GM23248 (cell line): ENCODE measurements at places on chromosomes 16 and 17.

- DNase-seq, result no peak
Observed at GRCh38 chr16:57385083-57385482, 12.8 kb downstream of the CX3CL1 start.

DNA sequence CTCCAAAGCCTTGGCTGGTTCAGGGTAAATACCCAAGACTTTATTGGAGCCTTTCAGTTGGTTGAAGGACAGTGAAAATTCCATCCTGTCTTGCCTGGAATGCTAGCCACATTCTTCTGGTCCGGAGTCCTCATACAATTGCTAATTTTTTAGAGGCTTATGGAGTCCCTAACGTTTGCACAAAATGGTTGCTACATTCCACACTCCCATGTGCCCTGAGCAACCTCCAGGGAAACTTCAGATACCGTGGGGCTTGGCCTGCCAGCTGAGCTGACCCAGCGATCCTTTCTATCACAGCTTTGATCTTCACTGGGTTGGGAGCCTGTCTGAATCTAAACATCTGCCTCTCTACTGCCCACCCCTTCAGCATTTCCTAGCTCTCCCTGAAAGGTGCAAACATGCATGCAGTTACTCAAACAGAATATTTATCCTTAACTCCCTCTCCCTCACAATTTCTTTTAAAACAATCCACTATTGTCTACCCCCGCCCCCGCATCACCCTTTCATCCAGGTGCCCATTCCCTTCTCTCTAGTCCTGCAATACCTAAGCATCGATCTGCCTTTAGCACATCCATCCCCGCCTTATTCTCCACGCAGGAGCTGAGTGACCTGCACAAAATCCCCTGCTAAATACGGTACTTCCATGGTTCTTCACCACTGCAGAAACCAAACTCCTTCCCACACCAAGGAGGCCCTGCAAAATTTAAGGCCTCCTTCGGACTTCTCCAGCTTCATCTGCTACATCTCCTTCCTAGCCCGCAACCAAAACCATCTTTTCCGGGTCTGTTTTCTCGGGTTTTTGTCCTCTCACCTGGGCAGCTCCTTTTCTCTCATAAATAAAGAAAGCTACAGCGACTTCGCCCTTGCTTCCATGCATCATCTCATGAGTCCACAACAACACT, 810 bp upstream of the GAN start:
- peak; percentile 25 for DNase-seq

GRCh38 chr16:30115238-30115637, 1.9 kb upstream of the GDPD3 start:
- DNase-seq, result no peak

DNA sequence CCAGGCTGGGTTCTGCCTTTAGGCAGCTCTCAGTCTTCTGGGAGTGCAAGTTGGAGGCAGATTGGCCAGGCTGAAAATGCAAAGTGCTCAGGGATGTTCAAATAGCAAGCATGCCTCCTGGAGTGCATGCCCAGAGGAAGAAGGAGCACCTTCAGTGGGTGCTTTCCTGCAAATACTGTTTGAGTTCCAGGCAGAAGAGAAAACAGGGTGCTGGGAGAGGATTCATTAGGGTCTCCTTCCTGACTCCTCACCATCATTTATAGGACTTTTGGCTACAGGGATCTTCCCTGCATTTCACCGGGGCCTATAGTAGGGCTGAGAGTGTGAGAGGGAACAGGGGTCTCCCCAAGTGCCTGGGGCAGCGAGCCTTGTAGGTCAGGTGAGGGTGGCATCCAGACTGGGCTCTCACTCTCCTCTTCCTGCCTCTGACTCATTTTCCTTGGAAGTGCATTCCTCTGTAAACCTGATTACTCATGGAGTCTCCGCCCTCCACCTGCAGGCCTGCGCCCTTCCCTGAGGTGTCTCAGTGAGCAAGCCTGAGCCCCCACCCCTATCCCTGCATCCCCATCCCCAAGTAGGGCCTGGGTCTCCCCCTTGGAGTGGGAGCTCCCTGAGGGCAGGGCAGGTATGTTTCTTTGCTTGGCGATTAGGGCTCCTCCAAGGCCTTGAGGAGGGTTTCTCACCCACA, 17.1 kb upstream of the TNS4 start:
- DNase-seq, result peak; percentile 52

DNA sequence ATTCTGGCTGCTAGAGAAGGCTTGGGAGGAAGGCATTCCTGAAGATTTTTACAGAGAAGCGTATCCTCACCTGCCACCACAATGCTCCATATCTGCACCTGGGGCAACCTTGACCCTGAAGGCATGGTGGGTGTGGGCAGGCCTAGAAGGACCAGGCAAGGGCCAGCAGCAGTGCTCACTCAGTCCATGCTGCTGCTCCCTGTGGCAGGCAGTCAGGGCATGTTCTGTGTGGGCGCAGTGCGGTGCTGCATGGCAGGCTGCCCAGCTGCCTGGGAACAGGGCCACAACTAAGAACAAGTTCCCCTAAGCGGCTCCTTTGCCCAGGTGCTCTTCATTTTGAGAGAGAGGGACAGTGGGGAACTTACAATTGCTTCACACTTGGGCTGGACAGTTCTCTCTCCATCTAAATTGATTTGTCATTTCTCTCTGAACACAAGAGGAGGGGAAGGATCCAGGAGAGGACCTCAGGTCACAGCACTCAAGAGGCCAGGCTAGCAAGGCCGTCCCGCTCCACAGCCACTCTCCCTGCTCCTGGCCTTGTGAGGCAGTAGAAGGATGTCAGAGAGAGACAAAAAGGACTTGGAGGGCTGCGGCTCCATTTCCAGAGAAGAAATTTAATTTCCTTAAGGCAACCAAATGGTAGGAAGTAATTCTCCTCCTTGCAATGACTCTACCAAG, 158.8 kb downstream of the AATF start:
- peak; percentile 57 for DNase-seq

- DNase-seq, result peak; percentile 96
Observed at GRCh38 chr16:25109643-25110042, 1.9 kb upstream of the LCMT1 start.

- no peak for DNase-seq
Observed at GRCh38 chr17:32488604-32489180, 1.9 kb downstream of the CDK5R1 start.

- DNase-seq, result no peak
Observed at GRCh38 chr16:86554599-86554916, 477 bp downstream of the MTHFSD start.

DNA sequence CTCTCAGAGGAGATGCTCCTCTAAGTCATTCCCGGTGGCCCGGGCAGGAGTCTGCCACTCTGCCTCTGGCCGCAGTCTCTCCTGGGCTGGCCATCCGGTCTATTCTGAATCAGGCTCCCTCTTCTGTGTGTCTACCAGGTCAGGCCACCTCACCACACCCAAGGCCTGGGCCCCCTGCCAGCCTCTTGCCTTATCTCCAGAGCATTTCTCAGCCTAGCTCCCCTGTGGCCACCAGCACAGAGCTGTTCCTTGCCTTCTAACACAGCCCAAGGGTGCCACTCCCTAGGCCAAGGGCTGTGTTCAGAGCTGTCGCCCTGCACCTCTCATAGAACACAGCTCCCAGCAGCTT, 55.3 kb downstream of the MYO18A start:
- no peak for DNase-seq

GRCh38 chr17:56099649-56100048, 53.6 kb upstream of the ANKFN1 start:
- peak; percentile 74 for DNase-seq

- no peak for DNase-seq
Observed at GRCh38 chr17:1834380-1835149, 4.8 kb downstream of the RPA1 start.

DNA sequence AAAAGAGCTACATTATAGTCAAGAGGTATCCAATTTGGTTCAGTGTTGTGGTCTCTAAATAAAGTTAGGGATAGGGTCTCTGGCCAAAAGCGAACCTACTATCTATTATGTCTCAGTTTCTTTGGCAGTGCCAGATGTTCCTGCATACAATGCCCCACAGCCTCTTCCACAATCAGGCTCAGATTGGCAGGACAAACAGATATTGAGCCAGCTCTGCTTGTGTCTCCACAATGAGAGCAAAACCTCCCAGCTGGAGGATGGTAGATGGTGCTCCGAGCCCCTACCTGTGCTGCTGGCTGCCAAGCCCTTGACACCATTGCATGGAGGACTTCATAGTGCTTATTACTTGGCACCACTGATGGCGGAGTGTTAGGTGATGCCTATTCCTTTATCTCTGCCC, 19.7 kb downstream of the PHAF1 start:
- DNase-seq, result no peak

DNA sequence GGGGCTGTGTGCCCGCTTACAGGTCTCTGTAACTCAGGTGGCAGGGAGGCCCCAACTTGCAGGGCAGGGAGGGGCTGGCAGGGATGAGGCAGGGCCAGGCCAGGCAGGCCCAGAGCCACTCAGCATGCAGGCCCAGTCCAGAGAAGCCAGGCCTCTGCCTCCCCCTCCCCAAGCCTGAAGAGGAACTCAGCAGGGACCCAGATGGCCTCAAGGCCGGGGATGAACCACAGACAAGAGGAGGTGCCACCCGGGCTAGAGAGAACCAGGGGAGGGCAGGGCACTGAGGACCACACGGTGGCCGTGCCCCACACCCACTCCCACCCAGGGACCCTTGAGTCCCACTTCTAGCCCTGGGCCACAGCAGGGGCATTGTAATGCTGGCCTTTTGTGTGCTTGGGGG, 29.8 kb upstream of the EIF1 start:
- no peak for DNase-seq

DNA sequence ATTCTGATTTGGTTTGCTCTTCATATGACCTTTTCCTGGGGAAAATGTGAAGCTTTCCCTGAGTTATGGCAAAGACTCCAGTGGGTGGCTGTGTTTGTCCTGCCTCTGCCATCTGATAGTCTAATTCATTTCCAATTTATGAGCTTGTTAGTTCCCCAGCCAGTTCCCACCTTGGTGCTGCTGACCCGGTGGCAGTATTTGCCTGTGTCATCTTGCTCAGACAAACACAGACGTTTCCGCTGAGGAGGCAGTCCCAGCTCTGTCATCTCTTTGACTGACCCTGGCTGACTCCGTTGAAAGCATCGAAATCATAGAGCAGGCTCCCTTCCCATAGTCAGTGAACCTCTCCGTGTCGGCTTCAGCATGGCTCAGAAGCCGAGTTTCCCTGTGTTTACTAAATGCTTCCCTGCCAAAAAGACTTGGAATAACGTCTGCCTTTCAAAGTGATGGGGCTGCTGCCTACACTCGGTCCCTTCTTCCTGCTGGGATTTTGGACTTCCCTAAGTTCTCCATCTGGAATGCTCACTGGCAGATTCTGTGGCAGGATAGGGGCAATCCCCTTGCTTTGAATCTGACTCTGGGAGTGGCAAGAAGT, 538.3 kb downstream of the NPIPA7 start:
- DNase-seq, result no peak

DNA sequence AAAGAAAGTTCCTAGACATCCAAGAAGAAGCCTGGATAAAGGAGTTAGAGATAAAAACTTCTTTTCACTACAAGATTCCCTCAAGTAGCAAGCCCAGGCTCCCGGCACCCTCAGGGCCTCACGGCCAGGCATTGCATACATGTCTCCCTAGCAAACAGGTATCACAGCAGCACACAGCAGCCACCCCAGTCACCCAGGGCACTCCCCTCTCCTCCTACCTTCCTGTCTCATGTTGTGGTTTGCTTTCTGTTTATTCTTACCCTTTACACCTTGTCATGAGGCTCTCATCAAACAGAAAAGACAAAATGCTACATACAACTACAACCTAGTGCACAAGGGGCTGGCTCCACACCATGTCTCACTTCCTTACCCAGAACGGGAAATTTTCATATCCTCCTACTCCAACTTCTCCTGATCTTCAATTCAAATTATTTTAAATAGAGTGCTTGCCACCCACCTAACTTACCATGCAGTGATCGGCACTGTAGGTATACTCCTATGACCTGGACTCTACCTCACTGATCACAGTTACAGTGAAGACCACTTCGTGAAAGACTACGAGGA, 42.7 kb downstream of the XPO6 start:
- no peak for DNase-seq

DNA sequence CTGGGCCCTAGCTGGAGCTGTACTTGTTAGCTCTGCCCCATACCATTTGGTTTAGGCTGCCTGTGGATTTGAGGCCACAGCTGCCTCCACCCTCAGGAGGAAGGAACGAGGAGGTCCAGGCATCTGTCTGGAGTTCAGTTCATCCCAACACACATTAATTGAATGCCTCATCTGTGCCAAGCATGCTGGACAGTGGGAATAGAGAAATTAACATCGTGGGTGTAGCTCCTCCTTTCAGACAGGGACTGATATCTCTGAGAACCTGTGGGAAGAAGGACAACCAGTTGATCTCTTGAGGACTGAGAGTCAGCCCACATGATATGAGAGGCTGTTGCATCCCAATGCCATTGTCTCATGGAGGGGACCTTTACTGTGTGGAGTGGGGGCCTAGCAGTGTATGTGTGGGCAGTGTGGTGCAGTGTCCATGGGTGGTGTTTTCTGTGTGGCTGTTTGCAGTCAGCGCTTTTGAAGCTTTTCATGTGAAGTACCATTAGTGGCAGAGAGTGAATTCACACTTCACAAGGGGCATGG, 29.4 kb upstream of the DDX52 start:
- peak; percentile 50 for DNase-seq

DNA sequence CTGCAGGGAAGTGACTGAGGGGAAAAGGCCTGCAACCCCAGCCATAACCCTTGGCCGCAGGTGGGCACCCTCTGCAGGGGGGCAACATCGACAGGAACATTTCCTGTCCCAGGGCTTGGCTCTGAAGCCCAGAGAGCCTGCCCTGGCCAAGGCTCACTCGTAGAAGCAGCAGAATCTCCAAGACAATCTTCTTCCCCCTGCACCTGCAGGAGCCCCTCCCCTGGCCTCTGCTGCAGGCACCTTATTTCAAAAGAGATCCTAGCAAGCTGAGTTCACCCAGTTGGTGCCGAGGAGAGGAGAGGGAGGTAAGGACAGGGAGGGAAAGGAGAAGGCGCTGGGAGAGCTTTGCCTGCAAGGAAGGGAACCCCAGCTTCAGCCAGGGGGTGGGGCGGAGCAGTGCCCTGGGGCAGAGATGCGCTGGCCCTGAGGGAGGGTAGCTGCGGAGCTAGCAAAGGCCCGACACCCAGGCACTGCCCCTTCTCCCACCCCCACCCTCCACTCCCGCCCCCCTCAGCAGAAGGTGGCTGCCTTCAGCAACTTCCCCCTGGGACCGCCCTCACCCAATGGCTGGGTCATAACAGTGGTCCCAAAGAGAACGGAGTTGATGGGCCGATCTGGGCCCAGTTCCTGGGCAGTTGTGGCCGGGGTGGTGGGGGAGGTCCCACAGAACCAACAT, 104.3 kb upstream of the TNRC6C start:
- no peak for DNase-seq

- DNase-seq, result no peak
Observed at GRCh38 chr16:22885951-22886350, 72.0 kb downstream of the HS3ST2 start.

- DNase-seq, result no peak
Observed at GRCh38 chr16:74770831-74771526, 3.6 kb downstream of the FA2H start.

GRCh38 chr17:79010304-79010646, 711 bp upstream of the CANT1 start:
- no peak for DNase-seq

- peak; percentile 8 for DNase-seq
Observed at GRCh38 chr16:72878301-72879269, 169.3 kb downstream of the ZFHX3 start.

DNA sequence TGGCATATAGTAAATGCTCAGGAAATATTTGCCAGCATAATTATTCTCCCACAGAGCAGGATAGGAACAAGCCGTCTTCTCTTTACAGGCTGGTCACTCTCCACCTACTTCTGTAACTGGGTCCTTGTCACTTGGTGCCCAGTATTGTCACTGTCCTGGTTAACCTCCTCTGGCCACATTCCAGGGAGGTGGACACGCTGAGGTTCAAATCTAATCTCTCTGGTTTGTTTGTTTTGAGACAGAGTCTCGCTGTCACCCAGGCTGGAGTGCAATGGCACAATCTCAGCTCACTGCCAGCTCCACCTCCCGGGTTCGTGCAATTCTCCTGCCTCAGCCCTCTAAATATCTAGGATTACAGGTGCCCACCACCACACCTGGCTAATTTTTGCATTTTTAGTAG, 15.6 kb downstream of the SBK1 start:
- no peak for DNase-seq
